Suppressor macrophage (primary cell): ENCODE measurements at places on chromosomes 5 and 9.

GRCh38 chr5:179488491-179488890 is 61.9 kb upstream of the RUFY1 start:
- no peak for DNase-seq

DNA sequence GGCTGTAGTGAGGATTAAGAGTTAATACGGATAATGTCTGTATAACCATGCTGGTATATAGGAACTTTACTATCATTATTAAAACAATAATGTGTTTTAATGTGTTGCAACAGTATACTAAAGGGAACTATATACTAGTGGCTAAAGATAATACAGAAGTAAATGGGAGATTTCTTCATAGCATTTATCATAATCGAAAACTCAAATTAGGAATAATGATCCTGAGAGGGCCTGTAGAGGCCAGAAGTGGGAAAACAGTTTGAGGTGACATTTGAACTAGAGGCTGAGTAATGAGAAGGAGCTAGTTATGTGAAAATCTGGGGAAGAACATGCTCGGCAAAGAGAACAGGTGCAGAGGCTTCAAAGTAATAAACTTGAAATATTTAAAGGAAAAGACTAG is 2.9 kb downstream of the TCERG1 start:
- DNase-seq: peak; percentile 30

DNA sequence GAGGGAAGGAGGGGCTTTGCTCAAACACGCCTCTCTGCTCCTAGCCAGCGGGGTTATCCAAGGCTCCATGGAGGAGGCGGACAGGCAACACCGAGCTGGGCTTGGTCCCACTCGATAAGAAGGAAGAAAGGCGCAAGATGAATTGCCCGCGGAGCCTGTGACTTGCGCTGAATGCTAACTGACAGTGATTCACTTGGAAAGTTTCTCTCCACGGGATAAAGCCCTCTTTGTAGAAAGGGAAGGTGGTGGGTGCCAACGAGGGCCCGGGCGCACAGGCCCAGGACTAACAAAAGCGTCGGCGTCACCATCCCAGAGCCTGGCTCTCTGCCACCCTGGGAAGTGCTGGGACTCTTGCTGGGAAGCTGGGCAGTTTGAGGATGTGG is 76.0 kb downstream of the VAV2 start:
- no peak for DNase-seq

DNA sequence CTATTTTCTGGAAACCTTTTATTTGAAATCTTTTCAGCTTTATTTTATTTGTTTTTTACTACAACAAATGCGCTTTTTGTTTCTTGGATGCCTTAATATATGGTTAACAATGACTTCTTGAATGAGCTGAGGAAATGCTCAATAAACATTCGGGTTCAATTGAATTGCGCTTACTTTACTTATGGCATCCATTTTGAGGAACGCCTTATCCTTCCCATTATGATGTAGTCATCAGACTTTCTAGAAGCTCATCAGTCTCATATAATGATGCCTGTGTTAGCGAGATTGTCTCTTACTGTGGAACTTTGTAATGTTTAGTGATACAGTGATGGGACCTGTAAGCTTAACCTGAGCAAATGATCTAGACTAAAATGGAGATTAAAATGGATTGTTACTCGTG is 916 bp downstream of the SHLD3 start:
- peak; percentile 15 for DNase-seq

DNA sequence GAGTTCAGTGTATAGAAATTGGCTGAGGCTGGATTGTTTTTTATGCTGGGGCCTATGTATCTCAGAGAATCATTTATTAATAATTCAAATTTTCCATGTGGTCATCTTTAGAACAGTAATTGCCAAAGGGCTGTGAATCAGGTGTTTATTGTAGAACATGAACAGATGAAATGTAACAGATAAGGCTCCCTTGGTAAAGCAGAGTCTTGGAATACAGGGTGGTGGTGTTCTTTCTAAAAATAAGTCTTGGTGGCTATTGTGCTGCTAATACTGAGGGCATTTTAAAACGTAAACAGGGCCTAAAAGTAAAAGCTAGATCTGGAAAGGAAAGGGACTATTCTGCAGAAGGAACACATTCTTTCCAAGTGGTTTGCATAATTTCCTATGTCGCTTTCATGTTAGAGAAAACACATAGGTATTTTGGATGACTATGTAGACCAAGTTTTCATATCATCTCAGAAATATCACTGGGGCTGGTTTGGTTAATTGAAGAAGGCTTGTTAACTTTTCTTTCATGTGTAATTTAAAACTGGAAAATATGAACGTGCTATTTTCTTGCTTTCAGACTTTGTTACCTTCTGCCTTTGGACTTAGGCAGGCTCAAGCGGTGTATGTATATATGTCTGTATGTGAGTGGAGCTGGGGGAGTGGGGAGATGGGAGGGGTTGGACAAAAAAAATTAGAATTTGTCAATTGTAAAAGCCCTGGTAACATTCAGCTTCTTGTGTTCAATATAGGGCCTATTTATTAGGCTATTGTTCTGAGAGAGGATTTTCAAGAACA is 119.9 kb upstream of the ANKRD55 start:
- no peak for DNase-seq

GRCh38 chr5:98415663-98416062 is 357.8 kb upstream of the RGMB start:
- no peak for DNase-seq

DNA sequence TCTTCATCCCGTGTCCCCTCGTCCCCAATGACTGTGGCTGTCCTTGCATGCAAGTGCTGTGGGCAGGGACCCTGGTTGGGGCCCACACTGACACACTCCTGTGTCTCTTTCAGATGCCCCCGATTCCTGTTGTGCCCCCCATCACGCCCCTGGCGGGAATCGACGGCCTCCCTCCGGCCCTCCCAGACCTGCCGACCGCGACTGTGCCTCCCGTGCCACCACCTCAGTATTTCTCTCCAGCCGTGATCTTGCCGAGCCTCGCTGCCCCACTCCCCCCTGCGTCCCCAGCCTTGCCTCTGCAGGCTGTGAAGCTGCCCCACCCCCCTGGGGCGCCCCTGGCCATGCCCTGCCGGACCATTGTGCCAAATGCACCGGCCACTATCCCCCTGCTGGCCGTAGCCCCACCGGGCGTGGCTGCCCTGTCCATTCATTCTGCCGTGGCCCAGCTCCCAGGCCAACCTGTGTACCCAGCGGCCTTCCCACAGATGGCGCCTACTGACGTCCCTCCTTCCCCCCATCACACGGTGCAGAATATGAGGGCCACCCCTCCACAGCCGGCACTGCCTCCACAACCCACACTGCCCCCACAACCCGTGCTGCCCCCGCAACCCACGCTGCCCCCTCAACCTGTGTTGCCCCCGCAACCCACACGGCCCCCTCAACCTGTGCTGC is 75.0 kb downstream of the WNK2 start:
- DNase-seq: no peak

DNA sequence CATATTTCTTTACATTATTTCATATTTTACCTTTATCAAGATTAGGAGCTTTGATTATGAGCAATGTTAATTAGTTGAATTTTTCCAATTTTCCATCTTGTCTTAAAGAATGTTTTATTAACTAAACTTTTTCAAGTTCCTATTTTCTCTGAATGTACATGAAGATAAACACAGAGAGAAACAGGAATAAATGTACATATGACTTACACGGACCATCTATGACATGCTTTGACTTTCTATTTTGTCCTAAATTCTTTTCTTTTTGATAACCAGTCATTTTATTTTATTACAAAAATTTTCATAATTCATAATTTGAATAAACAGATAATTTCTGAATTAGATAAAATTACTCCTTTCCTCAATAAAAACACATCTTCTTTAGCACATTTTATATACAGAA is 1038.8 kb upstream of the ARRDC3 start:
- DNase-seq: no peak

GRCh38 chr9:74499770-74500583 is 2.8 kb downstream of the RORB start:
- no peak for DNase-seq

DNA sequence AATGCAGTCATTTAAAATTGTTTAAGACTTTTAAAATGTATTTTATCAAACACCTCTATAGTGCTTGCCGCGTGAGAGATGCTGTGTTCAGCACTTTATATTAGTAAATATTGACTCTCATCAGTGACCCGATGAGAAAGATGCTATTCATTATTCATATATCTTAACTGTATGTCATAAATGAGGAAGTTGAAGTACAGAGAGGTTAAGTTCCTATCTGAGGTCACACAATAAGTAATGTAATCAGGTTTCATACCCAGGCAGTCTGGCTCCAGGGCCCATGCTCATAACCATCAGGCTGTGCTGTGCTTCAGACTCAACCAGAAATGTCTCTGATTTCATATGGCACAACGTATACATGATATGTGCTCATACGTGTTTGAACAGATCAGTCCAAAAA is 119.0 kb downstream of the SV2C start:
- peak; percentile 21 for DNase-seq

DNA sequence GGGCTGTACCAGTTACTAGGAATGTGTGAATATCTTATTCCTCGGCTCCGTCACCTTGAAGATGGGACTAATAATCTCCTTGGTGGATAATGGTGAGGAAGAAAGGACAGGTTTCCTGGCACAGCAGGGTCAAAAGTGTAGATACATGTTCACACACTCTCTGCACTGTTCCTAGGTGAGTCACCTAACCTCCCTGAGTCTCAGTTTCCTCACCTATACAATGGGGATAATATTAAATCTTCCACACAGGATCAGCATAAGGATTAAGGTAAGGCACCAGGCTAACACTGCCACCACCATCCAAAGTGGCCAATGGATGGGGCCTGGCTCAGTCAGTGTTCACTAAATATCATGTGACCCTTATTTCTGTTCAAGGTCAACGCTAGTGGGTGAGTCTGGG is 66.9 kb downstream of the PSMB7 start:
- no peak for DNase-seq

- peak; percentile 85 for DNase-seq
Observed at GRCh38 chr9:96413302-96414221, 4.6 kb downstream of the ZNF367 start.
